ENCODE measurements at places on chromosomes 4 and X.

- DNase-seq, result peak; percentile 11
Observed at GRCh38 chrX:133570549-133570948, 155.3 kb upstream of the GPC4 start.

GRCh38 chrX:46247456-46247855 lies 297.8 kb downstream of the ZNF674 start:
- DNase-seq, result peak; percentile 71

GRCh38 chr4:54767376-54767775 lies 109.6 kb downstream of the KIT start:
- no peak for DNase-seq

- no peak for DNase-seq
Observed at GRCh38 chr4:76278583-76278982, 27.1 kb downstream of the FAM47E start.

- DNase-seq, result peak; percentile 78
Observed at GRCh38 chr4:139892973-139893736, 227.5 kb downstream of the MGST2 start.

GRCh38 chrX:78931814-78932213 lies 13.4 kb upstream of the P2RY10 start:
- no peak for DNase-seq

Measured in kidney tubule cell (primary cell).